ENCODE measurements at places on chromosomes 16 and 17. TPM values are rescaled to one million over a fixed set of nuclear protein-coding genes. Genes with fewer than 3 reads are reported as not detected.

The YPEL2 gene
- total RNA-seq, result 6.6 TPM

The PPP1R27 gene
- not detected for total RNA-seq

The NPIPA7 gene
- 3.0 TPM for total RNA-seq

The DNAI2 gene
- total RNA-seq, result not detected

The ITGAX gene
- total RNA-seq, result 1.3 TPM

DNA sequence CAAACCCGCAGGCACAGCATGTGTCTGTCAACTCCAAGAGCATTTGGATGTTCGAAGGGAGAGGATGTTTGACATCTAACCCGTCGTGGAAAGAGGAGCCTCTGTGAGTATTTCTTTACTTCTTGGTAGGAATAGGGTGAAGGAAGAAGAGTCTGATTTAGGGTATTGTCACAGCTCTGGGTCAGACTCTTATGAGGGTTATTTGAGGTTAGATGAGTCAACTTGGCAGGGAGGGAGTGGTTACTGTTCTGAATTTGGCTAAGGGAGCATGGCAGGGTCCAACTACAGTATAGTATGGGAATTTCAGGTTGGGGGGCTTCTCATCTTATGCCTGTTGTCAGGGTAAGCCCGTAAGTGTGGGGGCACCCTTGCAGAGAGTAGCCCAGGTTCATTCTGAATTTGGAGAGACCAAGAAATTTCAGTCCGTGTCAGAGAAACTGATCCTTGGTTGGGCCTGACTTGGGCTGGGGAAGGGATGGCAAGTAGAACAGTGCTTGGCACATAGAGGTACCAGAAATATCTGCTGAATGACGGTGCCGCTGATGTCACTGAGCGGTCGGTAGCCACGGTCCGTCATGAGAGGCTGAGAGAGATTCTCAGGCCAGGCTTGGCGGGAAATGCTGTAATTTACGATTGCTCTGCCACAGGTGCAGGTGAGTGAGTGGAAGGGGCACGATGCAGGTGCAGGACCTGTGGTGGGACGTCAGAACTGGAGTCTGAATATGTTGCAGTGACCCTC is 43.2 kb downstream of the MYH3 start:
- no peak overlapping the region for H3K4me3 ChIP-seq
- DNase-seq, result no peak
- no peaks in the 10 kb centered on the region for H3K36me3 ChIP-seq
- H3K27me3 ChIP-seq, result no peaks in the 10 kb centered on the region
- H3K27ac ChIP-seq, result no peak overlapping the region

DNA sequence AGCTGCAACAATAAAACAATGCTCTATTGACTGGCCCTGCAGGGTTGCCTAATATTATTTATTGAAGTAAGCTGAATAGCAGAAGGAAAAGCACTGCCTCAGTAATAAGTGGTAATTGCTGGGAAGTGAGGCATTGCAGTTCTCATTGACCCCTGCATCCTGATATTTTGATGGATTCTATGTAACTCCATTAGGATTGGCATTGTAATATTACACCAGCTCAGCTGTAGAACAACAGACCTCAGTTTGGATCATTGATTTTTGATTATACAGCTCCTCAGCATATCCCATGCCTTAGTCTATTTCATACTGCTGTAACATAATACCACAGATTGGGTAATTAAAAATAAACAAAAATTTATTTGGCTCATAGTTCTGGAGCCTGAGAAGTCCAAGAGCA is 650.6 kb upstream of the SALL1 start:
- no peak for DNase-seq
- no peaks in the 10 kb centered on the region for H3K4me1 ChIP-seq
- H3K36me3 ChIP-seq, result no peaks in the 10 kb centered on the region

DNA sequence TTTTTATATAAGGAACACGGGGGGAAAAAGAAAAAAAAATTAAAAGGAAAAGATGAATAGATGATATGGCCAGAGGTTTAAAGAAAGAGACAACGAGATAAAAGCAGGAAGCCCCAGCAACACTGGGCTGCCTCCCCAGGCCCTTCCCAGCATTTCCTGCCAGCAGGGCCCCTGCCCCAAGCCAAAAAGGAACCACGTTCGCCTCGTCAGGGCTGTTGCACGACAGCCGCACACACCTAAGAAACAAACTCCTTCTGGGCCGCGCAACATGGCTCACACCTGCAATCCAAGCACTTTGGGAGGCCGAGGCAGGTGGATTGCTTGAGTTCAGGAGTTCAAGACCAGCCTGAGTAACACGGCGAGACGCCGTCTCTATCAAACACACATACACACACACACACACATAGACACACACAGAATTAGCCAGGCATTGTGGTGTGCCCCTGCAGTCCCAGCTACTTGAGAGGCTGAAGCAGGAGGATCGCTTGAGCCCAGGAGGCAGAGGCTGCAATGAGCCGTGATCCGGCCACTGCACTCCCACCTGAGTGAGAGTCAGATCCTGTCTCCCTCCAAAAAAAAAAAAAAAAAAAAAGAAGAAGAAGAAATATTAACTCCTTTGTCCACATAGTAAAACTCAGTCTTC is 83.0 kb downstream of the ANKRD11 start:
- no peaks in the 10 kb centered on the region for H3K36me3 ChIP-seq
- peaks cover 49% of the 10 kb centered on the region for H3K4me1 ChIP-seq
- H3K27me3 ChIP-seq, result no peaks in the 10 kb centered on the region
- no peak for DNase-seq
- no peak overlapping the region for H3K27ac ChIP-seq
- no peak overlapping the region for H3K4me3 ChIP-seq

- no peaks in the 10 kb centered on the region for H3K27me3 ChIP-seq
- no peak within 1 kb of the TSS for H3K4me3 ChIP-seq
- no peaks in the 10 kb centered on the region for H3K36me3 ChIP-seq
- H3K27ac ChIP-seq, result no peak within 1 kb of the TSS
Measured at GRCh38 chr16:56669005-56669839, at the start of gene MT1H. Gene MT1H (plus strand): TSS chr16:56669814. CDS start chr16:56669885, 71 bp downstream.

DNA sequence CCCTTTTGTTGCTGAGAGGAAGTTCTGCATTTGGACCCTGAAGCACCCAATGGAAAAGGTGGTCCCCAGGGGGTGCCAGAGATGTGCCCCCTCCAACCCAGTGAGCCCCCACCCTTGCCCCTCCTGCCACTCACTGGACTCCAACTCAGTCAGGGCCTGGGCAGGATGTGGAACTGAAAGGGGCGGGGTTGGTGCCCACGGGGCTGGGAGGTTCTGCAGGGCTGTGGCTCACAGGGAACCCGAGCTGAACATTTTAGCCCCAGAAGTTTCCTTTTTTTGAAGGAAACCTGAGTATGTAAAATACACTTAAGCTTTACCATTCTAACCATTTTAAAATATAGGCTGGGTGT is 15.8 kb upstream of the OGFOD3 start:
- H3K27me3 ChIP-seq, result no peaks in the 10 kb centered on the region
- no peak for DNase-seq
- no peak overlapping the region for H3K27ac ChIP-seq
- no peaks in the 10 kb centered on the region for H3K4me1 ChIP-seq
- no peak overlapping the region for H3K4me3 ChIP-seq
- H3K36me3 ChIP-seq, result no peaks in the 10 kb centered on the region

GRCh38 chr16:47676635-47677177 is 215.6 kb downstream of the PHKB start:
- peaks cover 2% of the 10 kb centered on the region for H3K36me3 ChIP-seq
- no peak overlapping the region for H3K4me3 ChIP-seq
- H3K4me1 ChIP-seq, result no peaks in the 10 kb centered on the region
- no peak for DNase-seq

- peaks cover 4% of the 10 kb centered on the region for H3K4me1 ChIP-seq
- no peak for DNase-seq
- H3K36me3 ChIP-seq, result no peaks in the 10 kb centered on the region
- H3K4me3 ChIP-seq, result no peak overlapping the region
Measured at GRCh38 chr17:17186051-17186450, 20.1 kb downstream of the PLD6 start.

DNA sequence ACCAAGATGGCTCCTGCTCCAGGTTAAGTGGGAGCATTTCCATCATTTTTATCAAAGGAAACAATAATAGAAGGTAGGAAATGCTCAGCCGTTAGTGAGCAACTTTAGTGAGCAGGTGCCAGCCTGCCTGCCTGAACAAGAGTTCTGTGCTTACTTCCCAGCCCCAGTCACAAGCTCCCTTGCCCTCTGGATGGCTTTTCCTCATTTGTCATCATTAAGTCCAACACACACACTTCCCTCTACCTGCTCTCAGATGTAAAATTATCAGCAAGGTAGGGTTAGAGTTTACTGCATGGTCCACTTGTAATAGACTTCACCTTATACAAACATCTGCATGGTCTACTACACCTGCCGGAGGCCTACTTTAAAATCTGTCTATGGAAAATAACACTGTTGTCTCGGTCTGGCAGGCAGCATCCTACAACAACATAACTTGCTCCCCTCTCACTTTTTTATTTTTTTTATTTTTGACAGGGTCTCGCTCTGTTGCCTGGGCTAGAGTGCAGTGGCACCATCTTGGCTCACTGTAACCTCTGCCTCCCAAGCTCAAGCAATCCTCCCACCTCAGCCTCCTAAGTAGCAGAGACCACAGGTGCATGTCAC is 12.7 kb downstream of the TEX2 start:
- no peak overlapping the region for H3K4me3 ChIP-seq
- no peaks in the 10 kb centered on the region for H3K4me1 ChIP-seq

DNA sequence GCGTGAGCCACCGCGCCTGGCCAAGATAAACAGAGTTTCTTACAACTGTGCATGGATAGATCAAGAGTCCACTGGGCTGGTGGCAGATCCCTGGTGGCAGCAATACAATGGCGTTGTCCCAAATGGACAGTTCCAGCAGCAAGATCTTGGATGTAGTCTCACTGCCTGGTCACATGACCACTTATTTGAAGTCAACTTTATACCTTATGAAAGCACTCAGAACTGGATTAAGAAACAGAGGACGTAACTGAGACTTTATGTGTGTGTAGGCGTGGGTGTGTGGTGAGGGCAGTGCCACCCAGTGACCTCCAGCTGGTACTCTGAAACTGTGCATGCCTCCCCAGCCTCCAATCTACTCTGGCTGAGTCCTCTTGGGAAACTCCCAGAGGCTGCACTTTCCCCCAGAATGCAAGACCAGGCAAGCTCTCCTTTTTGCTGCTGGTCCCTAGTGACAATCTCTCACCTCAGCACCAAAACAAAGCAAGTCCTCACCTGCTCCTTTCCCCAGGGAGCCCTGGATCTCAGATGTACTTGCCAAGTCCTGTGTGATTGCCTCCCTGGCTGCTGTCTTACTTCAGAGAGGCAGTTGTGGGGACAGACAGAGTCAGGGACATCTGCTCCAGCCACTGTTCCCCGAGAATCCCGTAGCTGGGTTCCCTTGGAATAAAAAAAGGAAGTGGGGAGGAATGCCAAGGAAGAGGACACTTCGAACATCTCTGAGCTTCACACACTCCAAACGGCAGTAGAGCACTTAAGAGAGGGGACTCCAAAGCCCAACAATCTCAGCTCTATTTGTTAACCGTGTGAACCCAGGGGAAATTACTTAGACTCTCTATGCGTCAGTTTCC is 11.7 kb upstream of the ST6GALNAC2 start:
- no peaks in the 10 kb centered on the region for H3K4me1 ChIP-seq
- H3K36me3 ChIP-seq, result no peaks in the 10 kb centered on the region
- no peak overlapping the region for H3K4me3 ChIP-seq
- DNase-seq, result no peak
- no peak overlapping the region for H3K27ac ChIP-seq

DNA sequence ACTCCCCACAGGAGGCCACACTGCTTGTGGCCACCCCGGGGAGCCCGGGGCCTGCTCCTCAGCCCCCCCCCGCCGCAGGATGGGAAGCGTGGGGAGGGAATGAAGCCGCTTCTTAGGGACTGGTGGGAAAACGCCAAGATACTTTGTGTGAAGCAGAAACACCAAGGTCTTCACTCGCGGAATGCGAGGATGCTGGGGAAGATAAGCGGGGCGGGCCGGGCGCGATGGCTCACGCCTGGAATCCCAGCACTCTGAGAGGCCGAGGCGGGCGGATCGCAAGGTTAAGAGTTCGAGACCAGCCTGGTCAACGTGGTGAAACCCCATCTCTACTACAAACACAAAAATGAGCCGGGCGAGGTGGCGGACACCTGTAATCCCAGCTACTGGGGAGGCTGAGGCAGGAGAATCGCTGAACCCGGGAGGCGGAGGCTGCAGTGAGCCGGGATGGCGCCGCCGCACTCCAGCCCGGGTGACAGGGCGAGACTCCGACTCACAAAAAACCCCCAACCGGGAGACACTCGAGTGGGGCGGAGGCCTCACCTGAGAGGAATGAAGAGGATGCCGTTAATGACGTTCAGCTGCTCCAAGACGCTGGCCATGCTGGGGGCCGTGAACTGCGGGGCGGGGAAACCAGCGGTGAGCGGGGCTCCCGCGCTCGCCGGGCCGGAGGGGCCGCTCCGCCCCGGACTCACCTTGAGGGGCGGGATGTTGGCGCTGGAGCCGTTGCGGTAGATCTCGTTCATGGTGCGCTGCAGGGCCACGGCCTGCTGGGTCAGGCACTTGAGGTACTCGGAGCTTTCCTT is 20.3 kb downstream of the CLUH start:
- no peaks in the 10 kb centered on the region for H3K27me3 ChIP-seq
- no peaks in the 10 kb centered on the region for H3K4me1 ChIP-seq
- H3K4me3 ChIP-seq, result no peak overlapping the region
- no peak overlapping the region for H3K27ac ChIP-seq
- peak; percentile 11 for DNase-seq

DNA sequence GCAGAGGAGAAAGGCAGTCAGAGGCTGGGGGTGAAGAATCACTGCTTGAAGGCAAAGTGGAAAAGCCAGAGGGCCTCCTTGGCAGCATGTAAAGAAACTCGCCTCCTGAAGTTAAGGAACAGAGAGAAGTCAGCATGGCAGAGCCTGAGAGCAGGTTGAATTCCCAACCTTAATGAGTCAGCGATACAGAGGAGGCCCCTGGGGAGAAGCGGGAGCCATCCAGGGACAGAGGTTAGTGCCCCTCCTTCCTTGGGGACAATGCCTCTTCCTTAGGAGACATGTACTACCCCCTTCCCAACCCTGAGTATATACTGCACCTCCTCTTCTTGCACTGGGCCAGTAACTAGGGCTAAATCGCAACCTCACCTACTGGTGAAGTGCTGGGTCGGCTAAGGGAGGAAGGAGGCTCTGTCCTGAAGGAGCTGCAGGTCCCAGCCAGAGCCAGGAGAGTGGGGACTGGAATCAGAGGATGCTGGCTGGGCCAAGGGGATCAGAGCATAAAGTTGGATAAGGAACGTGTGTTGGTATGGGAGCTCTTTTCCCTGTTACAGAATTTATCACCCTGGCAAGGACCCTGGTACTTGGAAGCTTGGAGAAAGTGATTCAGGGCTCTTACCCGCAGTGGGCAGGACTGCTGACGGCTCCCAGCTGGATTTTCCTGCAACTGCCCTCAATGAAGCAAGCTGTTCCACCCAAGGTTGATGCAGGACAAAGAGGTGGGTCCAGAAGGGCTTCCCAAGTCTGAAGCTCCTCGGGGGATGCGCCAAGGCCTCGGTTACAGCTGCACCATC is 5.4 kb upstream of the AANAT start:
- H3K4me3 ChIP-seq, result no peak overlapping the region
- H3K4me1 ChIP-seq, result no peaks in the 10 kb centered on the region
- H3K27ac ChIP-seq, result no peak overlapping the region
- DNase-seq, result no peak
- no peaks in the 10 kb centered on the region for H3K36me3 ChIP-seq

DNA sequence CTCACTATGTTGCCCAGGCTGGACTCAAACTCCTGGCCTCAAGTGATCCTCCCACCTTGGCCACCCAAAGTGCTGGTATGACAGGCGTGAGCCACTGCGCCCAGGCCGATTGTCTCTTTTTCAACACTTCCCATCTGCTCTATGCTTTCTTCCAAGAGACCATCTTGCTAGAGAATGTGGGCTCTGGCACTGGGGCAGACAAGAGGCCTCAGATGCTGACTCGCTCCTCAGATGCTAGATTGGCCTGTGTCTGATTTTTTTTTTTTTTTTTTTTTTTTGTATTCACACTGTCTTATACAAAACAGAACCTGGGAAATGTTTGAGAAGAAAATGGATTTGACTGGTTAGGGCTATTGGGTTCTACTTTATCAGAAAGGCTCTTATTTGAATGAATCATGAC is 58.2 kb downstream of the CYB5D2 start:
- peaks cover 2% of the 10 kb centered on the region for H3K4me1 ChIP-seq
- no peak overlapping the region for H3K27ac ChIP-seq
- DNase-seq, result no peak
- no peak overlapping the region for H3K4me3 ChIP-seq

Data from ovary (tissue), 10 donors.